ENCODE measurements at places on chromosomes 12 and 14.

DNA sequence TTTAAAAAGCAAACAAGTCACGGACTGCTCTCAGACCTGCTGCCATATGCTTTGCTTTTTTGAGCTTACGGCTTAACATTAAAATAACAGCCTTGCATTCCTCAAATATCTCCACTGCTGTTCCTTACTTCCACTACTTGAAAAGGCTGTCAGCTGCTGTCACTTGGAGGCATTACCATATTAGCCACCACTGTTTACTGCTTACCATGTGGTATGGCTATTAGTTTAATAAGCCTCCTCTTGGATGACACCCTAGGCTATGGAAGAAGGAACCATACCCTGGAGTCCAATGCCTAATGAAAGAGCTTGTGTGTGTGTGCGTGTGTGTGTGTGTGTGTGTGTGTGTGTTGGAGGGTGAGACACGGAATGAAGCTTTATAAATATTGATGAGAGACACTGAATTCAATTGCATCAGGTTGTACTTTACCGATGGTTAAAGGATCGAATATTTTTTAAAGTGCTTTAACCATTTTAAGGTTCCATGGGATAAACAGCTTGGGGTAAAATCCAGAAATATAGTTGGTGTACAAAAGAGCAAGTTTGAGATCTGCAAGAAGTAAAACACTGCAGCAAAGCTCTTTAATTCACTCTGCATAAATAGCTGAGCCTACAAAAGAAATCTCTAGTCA, 174.5 kb downstream of the TTC7B start:
- no peak for DNase-seq

GRCh38 chr12:64171715-64172114, 50.4 kb downstream of the KICS2 start:
- no peak for DNase-seq

DNA sequence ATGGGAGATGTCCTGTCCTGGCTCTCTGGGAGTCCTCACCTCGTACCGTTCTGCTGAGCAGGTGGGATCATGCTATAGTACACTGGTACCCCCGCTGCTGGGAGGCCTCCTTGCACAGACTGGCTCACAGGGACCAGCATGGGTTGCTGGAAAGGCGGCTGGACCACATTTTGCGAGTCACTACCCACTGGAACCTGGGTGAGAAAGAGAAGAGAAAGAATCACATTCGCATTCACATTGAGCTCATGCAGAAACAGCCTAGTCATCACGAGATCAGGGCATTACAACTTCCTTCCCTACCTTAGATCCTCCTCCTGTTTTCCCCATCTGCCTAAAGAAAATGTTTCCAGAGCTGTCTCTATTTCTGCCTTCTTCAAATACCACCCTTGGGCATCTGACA, 17.3 kb upstream of the STAC3 start:
- no peak for DNase-seq

DNA sequence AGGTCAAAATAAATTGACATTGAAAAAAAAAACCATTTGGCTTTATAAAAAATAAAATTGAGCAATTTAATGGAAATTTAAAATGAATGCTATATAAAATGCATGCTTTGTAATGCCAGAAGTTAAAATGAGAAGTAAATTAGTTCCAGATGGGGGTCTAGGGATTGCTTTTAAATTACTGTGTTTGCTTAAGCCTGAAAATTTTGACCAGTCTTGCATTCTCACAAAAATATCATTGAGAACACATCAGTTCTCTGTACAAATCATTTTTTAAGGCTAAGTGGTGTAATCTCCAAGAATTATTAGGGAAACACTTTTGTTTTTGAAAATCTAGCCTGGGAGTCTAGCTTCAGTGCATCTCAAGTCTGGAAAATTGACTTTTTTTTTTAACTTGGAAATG, 90.7 kb downstream of the RERG start:
- DNase-seq, result no peak

GRCh38 chr12:22046968-22047390, 961 bp downstream of the CMAS start:
- no peak for DNase-seq

DNA sequence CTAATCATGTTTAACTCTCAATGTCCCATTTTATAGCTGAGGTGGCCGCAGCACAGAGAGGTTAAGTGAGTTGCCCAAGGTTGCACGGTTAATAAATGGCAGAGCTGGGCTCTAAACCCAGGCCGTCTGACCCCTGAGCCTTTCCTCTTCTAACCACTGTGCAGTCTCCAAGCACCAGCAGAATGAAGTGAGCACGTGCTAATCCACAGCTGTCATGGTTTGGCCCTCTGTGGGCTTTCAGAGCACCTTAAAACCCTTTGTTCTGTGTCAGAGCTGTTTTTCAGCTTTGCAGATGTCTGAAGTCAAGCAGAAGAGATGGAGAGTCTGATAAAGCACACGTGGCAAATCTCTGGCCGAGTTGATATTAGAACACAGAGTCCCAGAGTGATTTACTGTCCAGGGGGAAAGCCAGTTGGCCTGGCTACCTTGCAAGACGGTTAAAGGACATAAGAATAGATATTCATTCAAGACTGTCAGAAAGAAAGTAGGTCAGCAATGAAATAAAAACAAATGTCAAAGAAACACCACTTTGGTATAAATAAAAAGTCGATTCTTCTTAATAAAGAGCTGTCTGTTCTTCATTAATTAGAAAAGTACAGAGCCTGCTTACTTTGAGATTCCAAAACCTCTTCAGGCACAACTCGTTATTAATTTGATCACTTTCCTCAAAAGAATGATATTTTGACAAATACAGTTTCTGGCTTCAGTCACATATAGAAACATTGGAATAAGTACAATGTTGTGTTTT, 107.3 kb downstream of the CRADD start:
- DNase-seq, result no peak

DNA sequence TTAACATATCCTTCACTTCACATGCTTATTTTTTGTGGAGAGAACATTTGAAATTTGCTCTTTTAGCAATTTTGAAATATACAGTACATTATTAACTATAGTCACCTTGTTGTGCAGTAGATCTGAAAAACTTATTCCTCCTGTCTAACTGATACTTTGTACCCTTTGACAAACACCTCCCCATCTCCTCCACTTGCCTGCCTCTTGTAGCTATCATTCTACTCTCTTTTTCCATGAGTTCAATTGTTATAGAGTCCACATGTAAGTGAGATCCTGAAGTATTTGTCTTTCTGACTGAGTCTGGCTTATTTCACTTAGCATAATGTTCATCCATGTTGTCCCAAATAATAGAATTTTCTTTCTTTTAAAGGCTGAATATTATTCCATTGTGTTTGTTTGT, 9.5 kb upstream of the SERPINA6 start:
- no peak for DNase-seq

DNA sequence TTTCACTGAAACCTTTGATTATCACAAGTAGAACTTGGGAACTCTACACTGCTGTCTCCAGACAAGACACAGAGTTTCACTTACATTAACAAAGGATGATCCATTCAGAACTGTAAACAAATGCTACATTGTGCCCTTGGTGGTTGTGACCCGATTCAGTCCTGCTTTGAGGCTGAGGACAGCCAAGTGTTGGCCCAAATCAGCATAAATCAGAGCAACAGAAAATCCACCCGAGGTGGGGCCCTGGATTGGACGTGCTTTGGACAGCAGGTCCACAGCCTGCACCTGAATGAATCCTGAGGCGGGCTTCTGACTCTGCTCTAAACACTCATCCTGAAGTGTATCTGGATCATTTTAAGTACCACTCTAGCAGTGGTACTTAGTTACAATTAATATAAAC, 68.8 kb downstream of the PPP2R5C start:
- no peak for DNase-seq

DNA sequence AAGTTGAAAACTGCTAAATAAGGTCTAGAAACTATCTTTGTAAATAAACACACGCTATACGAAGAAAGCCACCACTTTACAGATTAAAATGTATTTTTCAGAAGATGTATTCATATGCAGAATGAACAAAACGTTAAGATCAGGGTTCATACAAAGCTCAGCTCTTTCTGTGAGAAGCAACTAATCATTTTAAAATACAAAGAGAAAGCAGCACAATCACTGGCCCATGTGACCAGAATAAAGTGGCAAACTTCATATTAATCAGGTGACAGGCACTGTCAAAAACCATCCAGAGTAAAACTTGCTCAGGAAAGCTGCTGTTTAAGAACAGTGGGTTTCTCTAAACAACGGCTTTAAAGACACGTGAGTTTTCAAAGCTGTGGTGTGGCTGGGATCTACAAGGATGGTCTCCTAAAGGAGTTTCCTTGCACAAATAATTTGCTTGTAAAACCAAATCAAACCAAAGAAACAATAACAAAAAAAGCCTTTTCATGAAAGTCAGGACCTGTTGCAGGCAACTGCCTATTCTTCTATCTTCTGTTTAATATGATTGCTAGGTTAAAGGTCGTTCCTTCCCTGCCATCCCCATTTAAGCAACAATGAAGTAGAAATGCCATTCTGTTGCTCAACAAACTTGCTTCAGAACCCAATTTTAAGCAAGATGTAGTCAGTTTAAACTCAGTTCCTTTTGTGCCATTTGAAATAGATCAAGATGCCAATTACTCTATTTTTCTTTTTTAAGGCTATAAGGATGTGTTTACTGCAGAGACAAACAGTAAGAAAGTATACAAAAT, 22.3 kb downstream of the SEL1L start:
- DNase-seq, result no peak

- DNase-seq, result no peak
Observed at GRCh38 chr12:43937947-43938346, 102.1 kb downstream of the TMEM117 start.

GRCh38 chr12:59040656-59041055, 120.4 kb upstream of the LRIG3 start:
- DNase-seq, result no peak

DNA sequence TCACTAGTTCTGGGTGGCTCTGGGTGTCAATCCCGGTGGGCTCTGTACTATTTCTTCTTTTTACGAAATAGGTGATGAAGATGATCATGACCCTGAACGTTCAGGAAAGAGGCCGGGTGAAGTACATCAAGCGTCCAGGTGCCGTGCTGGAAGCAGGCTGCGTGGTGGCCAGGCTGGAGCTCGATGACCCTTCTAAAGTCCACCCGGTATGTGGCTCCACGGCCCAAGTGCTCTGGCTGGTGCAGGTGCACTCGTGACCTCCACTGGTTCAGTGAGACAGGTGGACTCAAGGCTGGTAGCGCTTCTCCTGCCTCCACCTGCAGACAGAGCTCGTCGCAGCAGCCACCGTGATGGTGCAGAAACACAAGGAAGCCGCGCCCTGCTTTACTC, 85.1 kb downstream of the ACACB start:
- no peak for DNase-seq
